ENCODE measurements at places on chromosomes 5 and 9. TPM values are rescaled to one million over a fixed set of nuclear protein-coding genes. Genes with fewer than 3 reads are reported as not detected.
A peak's percentile ranks its signal among the peaks of the same experiment; 100 is the strongest.

GRCh38 chr9:110187126-110187525, 20.8 kb downstream of the C9orf152 start:
- DNase-seq: no peak

- DNase-seq: peak; percentile 34
Measured at GRCh38 chr5:169628892-169629291, 8.2 kb upstream of the DOCK2 start.

Gene CDK5RAP2
- 32.3 TPM for polyA plus RNA-seq

- DNase-seq: no peak
Measured at GRCh38 chr5:177361418-177362291, 3.9 kb downstream of the RGS14 start.

- no peak for DNase-seq
Measured at GRCh38 chr9:114314881-114315722, 7.8 kb upstream of the ORM1 start.

- no peak for DNase-seq
Measured at GRCh38 chr5:159052401-159053011, 47.2 kb downstream of the EBF1 start.

DNA sequence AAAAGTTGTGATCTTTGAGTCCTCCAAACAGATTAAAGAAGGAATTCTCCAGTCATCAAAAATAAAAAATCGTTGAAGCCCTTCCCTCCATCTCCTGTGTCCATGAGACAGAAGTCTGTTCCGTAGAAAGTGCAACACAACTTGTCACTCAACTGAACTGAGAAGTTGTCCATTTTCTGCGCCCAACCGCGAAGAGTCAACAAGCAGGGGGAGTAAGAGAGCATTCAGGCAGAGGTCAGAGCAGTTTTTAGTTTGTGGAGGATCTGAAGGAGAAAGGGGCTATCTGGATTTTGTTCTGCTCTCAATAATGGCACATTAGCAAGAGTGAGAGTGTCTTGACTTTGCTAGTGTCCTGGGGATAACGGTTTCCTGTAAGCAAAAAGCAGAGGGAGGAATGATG, 303.9 kb downstream of the ICE1 start:
- no peak for DNase-seq

Gene DIRAS2
- polyA plus RNA-seq: not detected

Gene PCDHGB4
- 0.25 TPM for polyA plus RNA-seq

GRCh38 chr9:110801426-110801825, 132.8 kb downstream of the MUSK start:
- DNase-seq: no peak

GRCh38 chr9:7392148-7392547, 407.4 kb downstream of the DMAC1 start:
- no peak for DNase-seq

- DNase-seq: peak; percentile 86
Measured at GRCh38 chr5:8905021-8905420, 640.9 kb downstream of the SEMA5A start.

Gene SLC25A2
- not detected for polyA plus RNA-seq

GRCh38 chr9:115597330-115597895, 479.5 kb upstream of the TNC start:
- no peak for DNase-seq

Gene CHD1
- 8.0 TPM for polyA plus RNA-seq

Gene TAS2R1
- not detected for polyA plus RNA-seq

DNA sequence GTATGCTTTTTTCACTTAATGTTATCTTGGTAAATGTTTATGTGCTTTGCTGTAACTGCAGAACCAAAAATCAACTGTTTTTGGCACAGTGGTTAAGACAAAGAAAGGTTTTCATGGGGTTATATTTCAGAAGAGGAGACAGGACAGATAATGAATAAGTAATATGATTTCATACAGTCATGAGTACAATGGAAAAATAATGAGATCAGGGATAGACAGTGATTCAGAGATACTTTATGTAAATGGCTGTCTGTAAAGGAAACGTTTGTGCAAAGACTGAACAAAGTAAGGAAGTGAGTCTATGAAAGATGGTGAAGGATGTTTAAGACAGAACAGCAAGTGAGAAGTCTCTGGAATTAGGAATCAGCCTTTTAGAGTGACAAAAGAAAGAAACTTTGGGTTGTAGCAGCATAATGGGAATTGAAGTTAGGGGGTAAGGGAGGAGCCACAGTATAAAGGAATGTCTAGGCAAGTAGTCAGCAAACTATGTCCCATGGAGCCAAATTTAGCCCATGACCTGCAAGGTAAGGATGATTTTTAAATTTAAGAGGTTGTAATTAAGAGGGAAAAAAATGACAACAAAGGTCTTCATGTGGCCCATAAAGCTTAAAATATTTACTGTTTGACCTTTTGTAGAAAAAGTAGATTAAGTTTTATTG, 55.0 kb downstream of the TNPO1 start:
- peak; percentile 11 for DNase-seq

Gene PCDHA12
- 0.07 TPM for polyA plus RNA-seq

Gene PRDM9
- polyA plus RNA-seq: not detected

GRCh38 chr5:122252319-122252718, 59.7 kb upstream of the SNCAIP start:
- no peak for DNase-seq

GRCh38 chr5:124537107-124537506, 209.3 kb downstream of the ZNF608 start:
- DNase-seq: no peak

GRCh38 chr9:68777070-68777763, 72.2 kb downstream of the PIP5K1B start:
- no peak for DNase-seq

DNA sequence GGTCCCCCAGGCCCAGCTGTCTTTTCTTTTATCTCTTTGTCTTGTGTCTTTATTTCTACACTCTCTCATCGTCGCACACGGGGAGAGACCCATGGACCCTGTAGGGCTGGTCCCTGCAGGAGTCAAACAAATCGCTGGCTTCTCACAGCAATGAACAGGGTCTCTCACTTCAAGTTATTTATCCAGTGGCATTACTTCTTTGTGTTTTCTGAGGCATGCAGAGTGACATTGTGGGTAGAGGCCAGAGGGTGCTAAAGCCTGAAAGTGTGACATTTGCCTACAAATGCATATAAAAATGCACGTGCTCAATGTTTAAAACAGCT, 127.6 kb downstream of the ST8SIA4 start:
- DNase-seq: no peak

Measured in foreskin keratinocyte (primary cell).